ENCODE measurements at places on chromosomes 3 and 15.
A peak's percentile ranks its signal among the peaks of the same experiment; 100 is the strongest.

GRCh38 chr15:40825661-40826422 lies 2.7 kb downstream of the PPP1R14D start:
- no peak for DNase-seq

DNA sequence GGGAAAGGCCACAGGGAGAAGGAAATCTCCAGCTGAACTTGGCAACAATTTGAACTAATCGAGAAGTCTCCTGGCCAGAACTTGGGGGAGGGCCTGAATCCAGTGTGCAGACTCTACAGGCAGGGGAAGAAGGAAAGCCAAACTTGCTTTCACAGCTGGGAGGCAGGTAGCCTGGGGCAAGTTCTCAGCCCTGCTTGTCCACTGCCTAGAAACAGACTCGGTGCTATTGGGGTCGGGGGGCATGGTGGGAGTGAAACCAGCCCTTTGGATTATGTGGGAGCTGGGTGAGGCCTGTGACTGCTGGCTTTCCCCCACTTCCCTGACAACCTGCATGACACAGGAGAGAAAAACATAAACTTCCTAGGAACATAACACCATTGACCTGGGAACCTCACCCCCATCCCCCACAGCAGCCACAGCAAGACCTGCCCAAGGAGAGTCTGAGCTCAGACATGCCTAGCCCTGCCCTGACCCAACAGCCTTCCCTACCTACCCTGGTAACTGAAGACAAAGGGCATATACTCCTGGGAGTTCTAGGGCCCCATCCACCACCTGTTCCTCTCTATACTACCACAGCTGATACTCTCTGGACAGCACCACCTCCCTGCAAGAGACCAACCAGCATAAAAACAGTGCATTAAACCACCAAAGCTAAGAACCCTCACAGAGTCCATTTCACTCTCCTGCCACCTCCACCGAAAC lies 103.7 kb upstream of the MNS1 start:
- no peak for DNase-seq

GRCh38 chr3:115960799-115961198 lies 337.5 kb downstream of the GAP43 start:
- no peak for DNase-seq

- DNase-seq: no peak
These were observed 191.3 kb downstream of the SHOX2 start for GRCh38 chr3:157914882-157915281.

- DNase-seq: peak; percentile 60
These were observed 68.4 kb downstream of the CRTC3 start for GRCh38 chr15:90598031-90598577.

- no peak for DNase-seq
These were observed 5.6 kb downstream of the GMPS start for GRCh38 chr3:155876037-155876436.

DNA sequence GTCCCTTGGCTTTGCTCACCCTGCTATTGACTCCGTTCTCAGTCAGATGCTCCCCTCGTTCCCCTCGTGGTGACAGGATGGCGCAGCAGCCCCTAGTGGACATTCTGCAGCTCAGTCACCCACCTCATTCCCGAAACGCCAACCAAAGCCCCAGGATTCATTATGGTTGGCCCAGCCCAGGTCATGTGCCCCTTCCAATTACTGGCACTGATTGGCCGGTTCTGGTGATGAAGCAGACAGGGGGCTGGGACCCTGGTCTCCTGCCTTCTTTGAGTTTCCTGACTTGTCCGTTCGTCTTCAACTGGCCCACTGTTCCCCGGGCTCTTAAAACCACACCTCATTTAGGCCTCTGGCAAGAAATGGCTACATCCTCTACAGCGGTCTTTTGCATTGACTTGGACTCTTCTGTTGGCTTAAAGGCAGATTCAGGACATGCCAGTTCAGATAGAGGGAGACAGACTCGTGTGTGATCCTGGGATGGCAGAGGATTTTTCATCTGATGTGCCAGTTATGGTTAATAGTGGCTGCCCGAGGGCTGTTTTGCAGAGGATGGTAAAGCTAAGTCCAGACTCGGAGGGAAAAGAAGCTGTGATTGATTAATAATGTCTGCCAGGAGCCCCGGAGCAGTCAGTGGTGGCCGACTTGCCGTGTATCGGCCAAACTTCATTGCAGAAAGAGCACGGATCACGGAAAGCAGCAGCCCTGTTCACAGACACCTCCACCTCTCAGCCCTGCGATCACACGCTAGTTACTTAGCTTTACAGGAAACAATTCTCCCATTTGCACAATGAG lies 37.8 kb downstream of the LSM3 start:
- peak; percentile 58 for DNase-seq

Measured in activated CD8-positive, alpha-beta memory T cell treated with anti-CD3 and anti-CD28 coated beads, Interleukin-2, amount 50 U/mL, for 48 hours (primary cell).